ENCODE measurements at places on chromosomes 5 and 9. TPM values are rescaled to one million over a fixed set of nuclear protein-coding genes. Genes with fewer than 3 reads are reported as not detected.

DNA sequence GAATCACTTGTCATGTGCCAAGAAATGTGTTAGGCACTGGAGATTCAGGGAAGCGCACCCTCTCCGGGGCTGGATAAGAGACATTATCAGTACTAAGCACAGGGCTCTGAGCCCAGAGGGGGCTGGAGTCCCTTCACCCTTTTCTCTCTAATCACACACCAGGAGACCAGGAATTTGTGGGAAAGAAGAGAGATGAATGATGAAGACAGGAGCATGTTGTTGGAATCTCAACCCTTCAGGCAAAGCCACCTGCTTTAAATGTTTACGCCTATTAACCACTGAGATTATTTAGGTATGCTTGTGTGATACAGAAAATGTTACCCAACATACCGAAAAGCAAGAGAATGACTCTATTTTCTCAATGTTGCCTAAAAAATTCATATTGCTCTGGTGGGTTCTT lies 119.8 kb downstream of the ENTREP1 start:
- no peaks in the 10 kb centered on the region for H3K4me1 ChIP-seq
- no peak overlapping the region for H3K4me3 ChIP-seq
- H3K27ac ChIP-seq = no peak overlapping the region
- H3K36me3 ChIP-seq = no peaks in the 10 kb centered on the region

ADRA1B gene
- polyA plus RNA-seq = not detected

LHX6 gene
- not detected for polyA plus RNA-seq

GRCh38 chr5:180396926-180397325 lies 43.8 kb upstream of the GFPT2 start:
- H3K27ac ChIP-seq = no peak overlapping the region
- no peaks in the 10 kb centered on the region for H3K4me1 ChIP-seq
- no peaks in the 10 kb centered on the region for H3K36me3 ChIP-seq

TYRP1 gene
- not detected for polyA plus RNA-seq

DNA sequence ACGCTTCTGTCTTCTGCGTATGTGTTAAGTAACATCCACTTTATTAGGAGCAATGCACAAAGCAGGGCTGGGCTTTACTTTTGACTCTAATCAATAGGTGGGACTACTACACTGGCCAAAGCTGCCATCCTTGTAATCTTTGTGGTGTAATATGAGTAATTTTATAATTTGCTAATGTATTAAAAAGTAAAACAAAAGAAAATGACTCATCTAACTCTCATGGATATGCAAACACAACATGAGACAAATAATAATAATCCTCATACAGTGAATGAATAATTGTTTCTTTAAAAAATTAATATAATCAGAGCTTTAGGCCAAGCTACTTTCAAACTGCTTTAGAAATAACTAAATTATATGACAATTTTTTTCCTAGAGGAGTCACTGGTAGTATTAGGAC lies 90.7 kb downstream of the NR3C1 start:
- H3K4me1 ChIP-seq = peaks cover 20% of the 10 kb centered on the region
- DNase-seq = no peak
- no peak overlapping the region for H3K4me3 ChIP-seq
- peaks cover 67% of the 10 kb centered on the region for H3K36me3 ChIP-seq
- H3K27ac ChIP-seq = no peak overlapping the region

DNA sequence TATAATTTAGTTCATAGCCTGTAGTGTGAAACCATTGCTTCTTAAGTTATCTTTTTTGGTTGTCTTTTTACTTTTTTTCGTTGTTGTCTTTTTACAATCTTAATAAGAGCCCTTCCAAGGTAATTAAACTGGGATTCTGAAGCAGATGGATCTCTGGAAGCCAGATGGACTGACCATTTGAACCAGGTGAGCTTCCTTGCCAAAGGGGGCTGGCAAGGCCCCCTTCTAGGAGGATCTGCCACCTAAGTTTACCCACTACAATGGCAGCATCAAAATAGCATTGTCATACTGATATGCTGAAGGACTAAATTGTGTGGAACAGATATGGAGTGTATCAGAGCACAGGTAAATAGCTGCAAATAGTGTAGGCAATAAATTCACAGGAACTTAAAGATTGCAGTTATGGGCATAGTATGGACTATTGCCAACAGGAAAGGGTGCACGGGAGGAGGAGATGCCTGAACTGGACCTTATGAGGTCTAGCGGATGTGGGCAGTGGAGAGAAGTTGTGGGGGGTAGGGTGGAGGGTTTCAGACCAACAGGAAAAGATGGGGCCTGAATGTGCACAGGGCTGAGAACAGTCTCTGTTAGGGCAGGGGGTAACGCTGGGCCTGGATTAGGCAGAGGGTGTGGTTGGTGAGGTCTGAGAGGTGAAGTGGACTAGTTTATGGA lies 61.5 kb upstream of the CTXN3 start:
- no peaks in the 10 kb centered on the region for H3K36me3 ChIP-seq
- H3K4me3 ChIP-seq = no peak overlapping the region
- DNase-seq = no peak
- no peaks in the 10 kb centered on the region for H3K4me1 ChIP-seq

LHX3 gene
- polyA plus RNA-seq = not detected

NR2F1 gene
- polyA plus RNA-seq = not detected

GCNT4 gene
- polyA plus RNA-seq = not detected

DNA sequence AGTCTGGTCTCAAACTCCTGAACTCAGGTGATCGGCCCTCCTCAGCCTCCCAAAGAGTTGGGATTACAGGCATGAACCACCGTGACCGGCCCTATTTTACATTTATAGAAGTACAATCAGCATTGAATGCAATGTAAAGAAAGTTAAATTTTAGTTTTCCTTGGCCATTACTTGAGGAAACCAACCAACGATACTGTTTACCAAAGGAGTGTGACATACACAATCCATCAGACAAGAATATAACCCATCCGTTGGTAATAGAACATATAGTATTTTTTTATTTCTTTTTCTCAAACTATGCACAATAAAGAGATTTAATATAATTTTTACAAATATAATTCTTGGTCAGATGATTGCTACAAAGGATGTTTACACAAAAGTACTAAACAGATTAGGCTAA lies 63.1 kb upstream of the MOCS2 start:
- peaks cover 5% of the 10 kb centered on the region for H3K4me1 ChIP-seq
- H3K27me3 ChIP-seq = no peaks in the 10 kb centered on the region
- no peak overlapping the region for H3K27ac ChIP-seq
- H3K36me3 ChIP-seq = no peaks in the 10 kb centered on the region
- H3K4me3 ChIP-seq = no peak overlapping the region
- no peak for DNase-seq

GRCh38 chr5:40981420-40981819 lies 72.1 kb downstream of the C7 start:
- H3K36me3 ChIP-seq = no peaks in the 10 kb centered on the region
- no peak for DNase-seq
- no peaks in the 10 kb centered on the region for H3K27me3 ChIP-seq
- no peak overlapping the region for H3K27ac ChIP-seq
- no peaks in the 10 kb centered on the region for H3K4me1 ChIP-seq

DNA sequence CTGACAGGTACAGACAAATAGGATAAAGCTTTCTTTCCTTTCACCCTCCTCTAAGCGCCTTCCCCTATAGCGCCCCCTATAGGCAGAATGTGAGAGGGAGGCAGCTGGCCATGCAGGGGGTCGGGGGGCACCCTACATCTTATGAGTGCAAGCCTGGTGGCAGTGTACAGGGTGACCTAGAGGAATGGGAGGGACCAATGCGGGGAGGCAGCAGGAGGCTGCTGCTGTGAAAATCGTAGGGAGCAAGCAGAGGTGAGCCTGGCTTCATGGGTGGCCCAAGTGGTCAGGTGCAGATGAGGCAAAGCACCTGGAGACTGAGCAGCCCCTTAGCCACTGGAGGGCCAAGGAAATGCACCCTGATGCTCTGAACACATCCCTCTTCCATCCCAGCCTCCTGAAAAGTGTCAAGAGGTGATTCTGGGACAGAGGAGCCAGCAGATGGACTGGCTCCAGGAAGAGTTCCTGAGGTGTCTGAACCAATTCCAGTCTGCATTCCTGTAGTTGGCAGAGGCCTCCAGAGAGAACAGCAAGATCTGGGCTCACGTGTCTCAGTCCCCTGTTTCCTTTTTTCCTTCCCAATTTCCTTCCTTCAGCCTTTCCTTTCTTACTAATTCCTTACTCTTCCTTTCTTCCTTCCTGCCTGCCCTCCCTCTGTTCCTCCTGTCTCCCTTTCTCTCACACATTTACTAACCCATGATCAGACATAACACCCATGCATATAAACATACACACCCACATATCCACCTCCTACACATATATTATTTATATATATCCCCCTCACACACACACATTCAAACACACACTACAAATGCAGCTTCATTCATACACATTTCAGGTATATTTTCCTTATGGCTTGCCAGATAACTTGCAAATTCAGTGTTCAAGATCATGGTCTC lies 32.8 kb upstream of the GALNT10 start:
- H3K36me3 ChIP-seq = no peaks in the 10 kb centered on the region
- H3K4me3 ChIP-seq = no peak overlapping the region
- no peak for DNase-seq
- no peaks in the 10 kb centered on the region for H3K4me1 ChIP-seq

- no peak overlapping the region for H3K27ac ChIP-seq
- H3K4me1 ChIP-seq = no peaks in the 10 kb centered on the region
- no peak overlapping the region for H3K4me3 ChIP-seq
- peaks cover 2% of the 10 kb centered on the region for H3K27me3 ChIP-seq
- no peak for DNase-seq
Measured at GRCh38 chr5:38208782-38209378, 49.5 kb upstream of the EGFLAM start.

- H3K4me3 ChIP-seq = no peak overlapping the region
- H3K27ac ChIP-seq = no peak overlapping the region
- H3K27me3 ChIP-seq = no peaks in the 10 kb centered on the region
- peaks cover 25% of the 10 kb centered on the region for H3K4me1 ChIP-seq
- no peaks in the 10 kb centered on the region for H3K36me3 ChIP-seq
Measured at GRCh38 chr5:179918742-179919486, 11.2 kb upstream of the TBC1D9B start.

DNA sequence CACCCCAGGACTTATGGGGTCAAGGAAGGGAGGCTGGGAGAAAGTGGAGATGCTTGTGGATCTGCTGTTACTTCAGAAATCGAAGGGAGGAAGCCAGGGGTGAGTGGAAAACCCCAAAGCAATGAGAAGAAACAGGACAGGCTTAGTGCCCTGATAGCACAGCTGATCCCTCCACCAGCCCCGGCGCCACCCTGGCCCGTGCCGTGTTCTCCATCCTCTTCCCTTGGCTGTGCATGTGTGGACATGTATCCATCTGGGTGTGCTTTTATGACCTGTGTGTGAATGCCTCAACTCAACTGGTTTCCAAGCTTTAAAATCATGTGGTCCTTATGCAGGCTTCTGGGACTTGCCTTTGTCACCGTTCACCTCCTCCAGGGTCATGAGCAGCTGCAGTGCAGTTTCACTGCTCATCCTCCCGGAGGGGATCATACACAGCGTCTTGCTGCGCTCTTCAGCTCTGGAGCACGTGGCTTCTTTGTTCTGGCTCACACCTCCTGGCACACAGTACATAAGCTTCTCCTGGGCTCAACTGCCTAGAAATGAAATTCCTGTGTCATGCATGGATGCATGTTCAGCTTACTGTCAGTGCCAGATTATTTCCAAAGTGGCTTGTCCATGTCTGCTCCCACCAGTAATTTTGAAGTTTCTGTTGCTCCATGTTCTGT lies 58.2 kb downstream of the IPPK start:
- H3K36me3 ChIP-seq = peaks cover 63% of the 10 kb centered on the region
- H3K27me3 ChIP-seq = no peaks in the 10 kb centered on the region
- no peak overlapping the region for H3K4me3 ChIP-seq
- H3K4me1 ChIP-seq = no peaks in the 10 kb centered on the region

DNA sequence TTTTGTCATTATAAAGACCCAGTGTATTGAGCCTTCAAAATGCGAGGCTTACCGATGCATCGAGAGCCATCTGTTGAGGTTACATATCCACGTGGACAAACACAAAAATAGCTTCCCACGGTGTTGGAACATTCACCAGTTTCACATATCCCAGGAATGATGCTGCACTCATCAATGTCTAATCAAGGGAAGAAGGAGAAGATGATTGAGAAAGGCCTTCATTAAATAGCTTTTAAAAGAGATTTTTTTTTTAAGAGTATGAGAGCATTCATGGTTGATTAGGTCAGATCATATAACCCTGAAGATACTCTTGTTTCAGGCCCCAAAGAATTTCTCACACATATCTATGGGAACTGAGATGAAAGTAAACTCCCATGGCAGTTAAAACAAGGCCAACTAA lies 129.4 kb downstream of the FBN2 start:
- peaks cover 60% of the 10 kb centered on the region for H3K36me3 ChIP-seq
- no peak overlapping the region for H3K4me3 ChIP-seq
- no peak for DNase-seq
- H3K27ac ChIP-seq = no peak overlapping the region
- H3K4me1 ChIP-seq = no peaks in the 10 kb centered on the region

- H3K4me3 ChIP-seq = no peak overlapping the region
- no peak overlapping the region for H3K27ac ChIP-seq
- H3K36me3 ChIP-seq = no peaks in the 10 kb centered on the region
- DNase-seq = no peak
- no peaks in the 10 kb centered on the region for H3K27me3 ChIP-seq
- no peaks in the 10 kb centered on the region for H3K4me1 ChIP-seq
Measured at GRCh38 chr5:60366489-60366888, 333.5 kb downstream of the DEPDC1B start.

MCC gene
- not detected for polyA plus RNA-seq

WNT8A gene
- polyA plus RNA-seq = not detected

EDIL3 gene
- not detected for polyA plus RNA-seq

- H3K27ac ChIP-seq = no peak overlapping the region
- H3K4me3 ChIP-seq = no peak overlapping the region
- H3K36me3 ChIP-seq = no peaks in the 10 kb centered on the region
- no peak for DNase-seq
- H3K4me1 ChIP-seq = peaks cover 72% of the 10 kb centered on the region
Measured at GRCh38 chr5:72387985-72388384, 67.8 kb downstream of the PTCD2 start.

DNA sequence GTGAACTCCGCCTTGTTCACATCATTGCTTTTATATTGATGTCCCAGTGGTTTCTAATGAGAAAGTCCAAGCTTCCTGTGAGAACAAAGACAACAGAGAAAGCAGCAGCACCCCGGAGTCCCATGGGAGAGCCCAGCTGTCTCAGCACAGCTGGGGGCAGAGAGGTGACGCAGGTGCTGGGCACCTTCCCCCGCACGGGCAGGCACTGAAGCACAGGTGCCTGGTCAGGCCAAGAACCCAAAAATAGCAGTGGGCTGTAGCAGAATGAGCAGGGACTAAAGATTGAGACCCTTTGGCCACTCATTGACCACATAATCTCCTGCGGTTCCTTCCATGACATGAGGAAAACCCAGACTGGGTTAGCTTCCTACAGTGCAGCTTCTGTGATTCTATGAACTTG lies 18.8 kb downstream of the SRD5A1 start:
- no peak overlapping the region for H3K4me3 ChIP-seq
- H3K4me1 ChIP-seq = peaks cover 14% of the 10 kb centered on the region
- peaks cover 53% of the 10 kb centered on the region for H3K36me3 ChIP-seq
- H3K27ac ChIP-seq = no peak overlapping the region
- H3K27me3 ChIP-seq = no peaks in the 10 kb centered on the region

GRCh38 chr9:99971410-99971809 lies 65.0 kb downstream of the STX17 start:
- no peaks in the 10 kb centered on the region for H3K27me3 ChIP-seq
- no peak overlapping the region for H3K27ac ChIP-seq
- H3K4me1 ChIP-seq = no peaks in the 10 kb centered on the region

- H3K27me3 ChIP-seq = no peaks in the 10 kb centered on the region
- H3K27ac ChIP-seq = no peak overlapping the region
- no peak for DNase-seq
Measured at GRCh38 chr9:109035684-109036423, 22.6 kb upstream of the CTNNAL1 start.
